ENCODE measurements at places on chromosomes 5 and 9. TPM values are rescaled to one million over a fixed set of nuclear protein-coding genes. Genes with fewer than 3 reads are reported as not detected.

DNA sequence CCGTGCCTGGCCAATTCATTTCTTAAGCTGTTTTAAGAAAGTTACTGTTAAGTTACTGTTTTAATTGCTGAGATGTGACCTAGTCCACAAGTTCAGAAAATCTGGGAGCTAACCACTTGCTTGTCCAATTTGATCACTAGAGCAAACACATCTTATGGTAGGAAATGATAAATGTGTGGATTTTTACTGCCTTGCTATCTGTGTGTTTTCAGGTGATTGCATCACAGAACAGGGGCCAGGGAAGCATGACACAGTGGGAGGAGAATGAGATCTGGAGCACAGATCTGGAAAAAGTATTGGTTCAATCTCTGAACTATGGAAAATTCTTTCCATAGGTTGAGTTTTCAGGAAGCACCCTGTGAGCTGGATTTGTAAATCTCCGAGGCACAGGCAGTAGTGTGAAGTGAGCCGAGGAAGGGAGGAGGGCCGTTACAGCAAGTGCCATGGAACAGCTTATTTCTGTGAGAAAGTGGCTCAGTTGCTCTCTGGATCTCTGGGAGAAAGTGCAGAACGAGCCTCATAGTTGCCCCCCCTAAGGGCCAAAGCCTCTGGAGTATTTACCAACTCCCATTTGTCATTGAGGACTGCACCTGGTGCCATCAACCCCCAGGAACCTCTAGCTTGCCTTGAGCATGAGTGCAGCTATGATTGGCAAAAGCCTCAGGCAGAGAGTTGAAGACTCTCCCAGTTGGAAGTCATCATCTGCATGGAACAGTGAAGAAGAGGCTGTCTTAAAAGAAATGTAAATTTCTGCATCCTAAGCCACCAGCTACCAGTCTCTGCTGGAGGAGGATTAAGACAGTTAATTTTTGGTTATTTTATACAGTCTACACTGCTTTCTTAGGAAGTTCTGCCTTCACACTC lies 161.8 kb upstream of the CLINT1 start:
- no peaks in the 10 kb centered on the region for H3K27me3 ChIP-seq
- no peak for DNase-seq
- no peak overlapping the region for H3K4me3 ChIP-seq
- H3K27ac ChIP-seq: no peak overlapping the region
- H3K36me3 ChIP-seq: no peaks in the 10 kb centered on the region
- H3K4me1 ChIP-seq: no peaks in the 10 kb centered on the region

DNA sequence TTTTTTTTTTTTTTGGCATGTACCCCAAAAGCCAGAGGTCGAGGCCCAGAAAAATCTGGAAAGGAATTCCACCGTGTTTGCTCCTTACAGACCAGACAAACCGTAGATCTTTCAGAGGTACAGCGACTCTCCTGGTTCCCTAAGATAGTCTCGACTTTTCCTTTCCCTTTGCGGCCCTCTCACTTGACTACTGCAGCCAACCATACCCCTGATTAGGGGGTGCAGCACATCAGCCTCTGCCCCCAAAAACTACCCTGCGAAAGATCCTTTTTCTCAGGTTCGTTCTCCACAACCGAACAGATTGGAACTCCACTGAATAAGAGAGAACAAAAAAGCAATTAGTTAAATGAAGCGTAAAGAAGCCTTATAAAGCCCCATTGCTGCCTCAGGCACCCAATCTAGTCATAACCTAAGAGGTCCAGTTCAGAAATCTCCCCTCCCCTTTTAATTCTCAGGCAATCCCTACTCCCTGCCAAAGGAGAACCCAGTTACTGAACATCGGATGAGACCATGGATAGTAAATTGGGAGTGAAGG lies 379 bp upstream of the TICAM2 start:
- peaks cover 52% of the 10 kb centered on the region for H3K4me1 ChIP-seq
- H3K27ac ChIP-seq: peak overlapping the region; percentile 93
- no peaks in the 10 kb centered on the region for H3K27me3 ChIP-seq
- DNase-seq: no peak

Gene SUSD3
- 41.7 TPM for polyA plus RNA-seq

Gene PCDHGA5
- not detected for polyA plus RNA-seq

Gene SLC36A3
- polyA plus RNA-seq: not detected

Gene SHROOM1
- 6.4 TPM for polyA plus RNA-seq

DNA sequence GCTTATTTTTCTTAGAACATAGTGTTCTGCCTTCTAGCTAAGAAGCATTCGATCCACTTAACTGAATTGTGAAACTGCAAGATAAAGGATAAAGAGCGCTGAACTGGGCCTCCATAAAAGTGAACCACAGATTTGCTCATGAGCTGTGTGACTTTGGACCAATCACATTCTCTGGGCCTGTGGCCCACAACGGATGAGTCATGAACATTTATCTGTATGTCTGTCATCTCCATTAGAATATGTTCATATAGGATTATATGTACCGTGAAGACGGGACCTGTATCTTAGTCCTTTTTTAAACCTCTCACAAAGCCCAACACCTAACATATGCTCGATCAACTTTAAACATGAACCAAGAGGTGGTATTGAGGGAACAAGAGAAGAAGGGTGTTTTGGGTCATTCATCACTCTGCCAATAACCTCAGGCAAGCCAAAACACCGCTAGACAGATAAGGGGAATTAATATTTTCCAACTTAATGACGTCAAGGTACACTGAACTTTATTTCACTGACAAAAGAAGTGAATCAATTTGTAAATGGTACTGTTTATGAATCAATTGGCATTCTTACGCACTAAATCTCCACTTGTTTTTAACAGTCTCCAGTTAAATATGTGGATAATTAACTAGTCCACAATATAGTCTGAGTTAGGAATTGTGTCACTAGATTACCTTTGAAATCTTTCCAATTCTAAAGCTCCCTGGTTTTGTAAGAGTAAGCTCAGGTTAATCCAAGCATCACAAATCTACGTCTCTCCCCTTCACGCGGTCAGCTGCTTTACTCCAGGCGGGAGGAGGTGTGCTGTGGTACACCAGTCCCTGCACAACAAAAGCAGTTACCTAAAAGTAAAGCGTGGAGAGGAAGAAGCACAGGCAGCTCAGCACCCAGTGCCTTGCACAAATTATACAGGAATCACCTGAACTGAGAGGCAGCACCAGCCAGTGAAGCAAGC lies 1.6 kb downstream of the TMEM245 start:
- peak overlapping the region; percentile 84 for H3K4me3 ChIP-seq
- no peaks in the 10 kb centered on the region for H3K27me3 ChIP-seq
- H3K4me1 ChIP-seq: peaks cover 39% of the 10 kb centered on the region
- H3K36me3 ChIP-seq: no peaks in the 10 kb centered on the region

DNA sequence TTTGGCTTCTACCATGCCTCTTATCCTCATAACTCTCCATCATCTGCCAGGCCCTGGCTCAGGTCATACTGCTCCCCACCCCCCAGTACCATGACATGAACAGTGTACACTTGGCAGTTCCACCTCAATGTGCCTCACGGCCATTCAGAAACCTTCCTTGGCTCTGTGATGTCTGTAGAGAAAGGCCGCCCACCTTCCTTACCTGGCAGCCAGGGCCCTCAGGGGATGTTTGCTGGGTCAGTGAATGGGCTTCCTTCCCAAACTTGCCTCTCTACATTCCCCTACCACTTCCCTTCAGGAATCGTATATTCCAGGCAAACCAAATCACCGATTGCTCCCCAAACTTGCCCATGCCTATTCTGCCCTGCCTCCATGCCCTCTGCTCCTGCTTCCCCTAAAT lies 101.1 kb downstream of the PSD2 start:
- no peaks in the 10 kb centered on the region for H3K4me1 ChIP-seq
- no peak overlapping the region for H3K27ac ChIP-seq

Gene LRRC19
- not detected for polyA plus RNA-seq

DNA sequence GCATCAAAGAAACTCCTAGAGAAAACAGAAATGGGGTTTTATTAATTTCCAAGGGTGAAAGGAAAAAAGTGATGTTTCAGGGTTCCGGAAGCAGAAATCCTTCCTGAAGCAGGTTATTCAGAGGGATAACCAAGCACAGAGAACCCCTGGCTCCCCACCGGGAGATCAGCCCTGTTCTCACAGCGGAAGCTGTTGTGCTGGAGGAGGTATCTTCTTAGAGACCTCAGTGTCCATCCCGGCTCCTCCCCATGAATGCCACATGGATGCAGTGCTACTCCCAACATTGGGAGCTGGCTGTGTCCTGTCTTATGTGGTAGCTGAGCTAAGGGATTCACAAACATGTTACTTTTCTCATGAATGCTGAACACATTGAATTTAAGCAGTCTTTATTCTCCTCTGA lies 80.9 kb upstream of the IRX2 start:
- H3K4me1 ChIP-seq: no peaks in the 10 kb centered on the region
- H3K27me3 ChIP-seq: no peaks in the 10 kb centered on the region
- DNase-seq: no peak
- no peak overlapping the region for H3K27ac ChIP-seq
- no peaks in the 10 kb centered on the region for H3K36me3 ChIP-seq

DNA sequence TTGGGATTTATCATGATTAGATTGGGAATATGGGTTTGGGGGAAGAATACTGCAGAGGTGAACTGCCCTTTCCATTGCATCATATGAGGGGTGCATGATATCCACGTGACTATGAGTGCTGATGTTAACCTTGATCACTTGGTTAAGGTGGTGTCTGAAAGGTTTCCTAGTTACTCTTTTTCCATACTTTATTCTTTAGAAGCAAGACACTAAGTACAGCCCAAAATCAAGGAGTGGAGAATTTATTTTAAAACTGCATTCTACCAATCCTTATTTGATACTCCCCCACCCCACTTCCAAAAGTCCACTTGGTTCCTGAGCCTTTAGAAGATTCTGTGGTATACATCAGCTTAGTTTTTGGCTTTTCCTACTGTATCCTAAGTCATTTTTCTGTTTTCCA lies 20.3 kb upstream of the STOM start:
- no peaks in the 10 kb centered on the region for H3K36me3 ChIP-seq
- no peaks in the 10 kb centered on the region for H3K27me3 ChIP-seq
- no peak overlapping the region for H3K4me3 ChIP-seq
- no peak overlapping the region for H3K27ac ChIP-seq
- DNase-seq: no peak

- DNase-seq: no peak
- no peaks in the 10 kb centered on the region for H3K36me3 ChIP-seq
- no peaks in the 10 kb centered on the region for H3K27me3 ChIP-seq
- peaks cover 16% of the 10 kb centered on the region for H3K4me1 ChIP-seq
Measured at GRCh38 chr9:132006677-132007370, 72.8 kb downstream of the MED27 start.

DNA sequence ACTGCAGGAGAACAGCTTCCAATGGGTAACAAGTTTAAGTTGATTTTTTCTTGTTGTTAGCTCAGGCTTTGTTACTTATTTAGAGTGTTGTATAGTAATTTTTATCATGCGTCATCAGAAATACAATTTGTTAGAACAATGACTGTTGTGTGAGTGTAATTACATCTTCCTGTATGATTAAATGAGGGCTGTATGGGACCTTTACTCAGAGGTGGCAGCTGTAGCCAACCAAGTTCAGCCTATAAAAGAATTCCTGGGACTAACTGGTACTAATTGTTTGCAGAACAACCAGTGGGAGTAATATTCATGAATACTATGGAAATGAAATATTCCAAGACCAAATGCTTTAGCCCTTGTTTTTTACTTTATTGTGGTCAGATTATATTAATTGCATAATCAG lies 30.8 kb upstream of the TJP2 start:
- no peaks in the 10 kb centered on the region for H3K36me3 ChIP-seq
- no peak for DNase-seq
- H3K4me3 ChIP-seq: no peak overlapping the region
- no peaks in the 10 kb centered on the region for H3K27me3 ChIP-seq
- no peaks in the 10 kb centered on the region for H3K4me1 ChIP-seq
- no peak overlapping the region for H3K27ac ChIP-seq

Gene PCDHA11
- not detected for polyA plus RNA-seq
